ENCODE measurements at places on chromosomes 2 and 18.

- DNase-seq: peak; percentile 70
Measured at GRCh38 chr2:60359569-60359968, 193.9 kb downstream of the BCL11A start.

DNA sequence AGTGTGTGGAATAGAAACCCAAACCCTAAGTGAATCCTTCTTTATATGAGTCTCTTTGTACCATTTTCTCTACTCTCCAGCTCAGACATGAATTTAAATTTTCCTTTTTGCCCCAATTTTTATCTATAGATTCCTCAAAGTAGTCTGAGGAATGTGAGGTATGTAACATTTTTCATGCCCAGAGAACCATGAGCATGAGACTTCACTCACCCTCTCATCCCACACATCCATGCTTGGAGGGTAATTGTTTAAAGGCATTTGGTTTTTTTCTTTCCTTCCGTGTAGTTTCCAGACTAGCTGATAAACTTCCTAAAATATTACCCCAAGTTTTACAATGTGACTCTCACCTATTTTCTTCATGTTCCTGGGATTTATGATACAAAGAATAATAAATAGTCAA lies 2056.8 kb upstream of the CELF4 start:
- DNase-seq: no peak

DNA sequence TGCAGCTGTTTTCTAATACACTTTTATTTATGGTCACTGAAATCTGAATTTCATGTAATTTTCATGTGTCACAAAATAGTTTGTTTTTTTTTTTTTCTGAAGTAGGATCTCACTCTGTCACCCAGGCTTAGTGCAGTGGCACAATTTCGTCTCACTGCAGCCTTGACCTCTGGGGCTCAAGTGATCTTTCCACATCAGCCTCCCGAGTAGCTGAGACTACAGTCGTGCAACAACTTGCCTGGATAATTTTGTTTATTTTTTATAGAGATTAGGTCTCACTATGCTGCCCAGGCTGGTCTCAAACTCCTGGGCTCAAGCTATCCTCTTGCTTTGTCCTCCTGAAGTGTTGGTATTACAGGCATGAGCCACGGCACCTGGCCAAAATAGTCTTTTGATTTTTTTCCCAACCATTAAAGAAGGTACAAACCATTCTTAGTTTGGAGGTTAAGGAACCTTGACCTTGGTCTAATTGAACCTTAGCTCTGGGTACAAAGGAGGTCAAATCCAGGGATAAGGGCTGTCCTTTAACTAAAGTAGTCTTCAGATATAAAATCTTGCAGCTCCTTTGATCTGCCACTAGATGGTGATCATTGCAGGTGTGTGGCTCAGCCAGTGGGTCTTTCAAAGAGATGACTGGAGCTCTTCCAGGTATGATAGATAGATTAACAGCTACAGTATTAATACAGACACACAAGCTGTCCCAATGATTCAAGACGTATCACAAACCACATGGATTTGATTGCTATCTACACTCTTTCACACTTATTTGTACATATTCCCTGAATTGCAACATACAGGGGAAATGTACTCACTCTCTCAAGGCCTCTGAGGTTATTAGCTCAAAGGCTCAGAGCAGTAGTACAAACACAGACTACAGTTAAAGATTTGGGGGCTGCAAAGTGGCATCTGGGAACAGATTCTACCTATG lies 4.7 kb upstream of the KRCC1 start:
- peak; percentile 49 for DNase-seq

DNA sequence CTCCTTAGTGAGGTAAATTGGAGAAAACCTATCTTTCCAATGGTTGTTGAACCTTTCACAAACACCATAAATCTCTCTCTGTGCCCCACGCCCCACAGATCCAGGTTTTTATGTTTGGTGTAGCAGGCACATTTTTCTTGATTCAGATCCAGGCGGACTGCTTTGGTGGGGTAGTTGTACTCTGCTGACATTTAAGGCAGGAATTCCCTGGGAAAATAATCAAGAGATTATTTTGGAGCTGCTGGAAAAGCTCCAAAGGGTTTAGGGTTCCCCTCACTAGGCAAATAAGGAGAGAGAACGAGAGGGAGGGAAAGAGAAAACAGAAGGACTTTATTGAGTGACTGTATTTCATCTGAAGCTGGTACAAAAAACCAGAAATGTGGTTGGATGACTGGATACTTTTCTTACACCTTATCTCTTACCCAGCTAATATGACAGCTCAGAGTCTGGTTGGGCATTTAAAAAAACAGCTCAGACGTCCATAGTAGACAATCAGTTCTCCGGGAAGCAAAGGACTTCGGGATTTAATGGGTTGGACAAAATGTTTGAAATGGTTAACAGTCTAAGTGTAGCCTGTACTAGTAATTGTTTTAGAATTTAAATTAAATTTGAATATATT lies 3.6 kb upstream of the AQP4 start:
- no peak for DNase-seq

DNA sequence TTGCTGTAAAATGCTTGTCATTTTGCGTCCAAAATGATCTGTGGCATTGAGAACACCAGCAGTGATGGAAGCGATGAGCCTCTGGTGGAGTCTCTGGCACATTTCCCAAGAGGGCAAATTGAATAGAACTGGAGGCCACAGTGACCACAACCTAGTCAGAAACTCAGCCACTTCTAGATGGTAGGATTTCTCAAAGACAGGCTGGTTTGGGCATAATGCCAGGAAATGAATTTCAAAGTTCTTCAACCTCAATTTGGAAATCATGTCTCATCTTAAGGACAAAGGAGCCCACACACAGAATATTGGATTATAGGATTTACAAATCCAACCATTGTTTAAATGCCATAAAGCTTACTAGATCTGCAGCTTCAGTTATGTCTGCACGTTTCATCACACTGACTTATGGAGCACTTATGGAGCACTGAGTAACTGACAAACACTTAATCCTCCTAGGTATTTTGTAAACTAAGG lies 132.1 kb downstream of the COL6A3 start:
- DNase-seq: no peak

DNA sequence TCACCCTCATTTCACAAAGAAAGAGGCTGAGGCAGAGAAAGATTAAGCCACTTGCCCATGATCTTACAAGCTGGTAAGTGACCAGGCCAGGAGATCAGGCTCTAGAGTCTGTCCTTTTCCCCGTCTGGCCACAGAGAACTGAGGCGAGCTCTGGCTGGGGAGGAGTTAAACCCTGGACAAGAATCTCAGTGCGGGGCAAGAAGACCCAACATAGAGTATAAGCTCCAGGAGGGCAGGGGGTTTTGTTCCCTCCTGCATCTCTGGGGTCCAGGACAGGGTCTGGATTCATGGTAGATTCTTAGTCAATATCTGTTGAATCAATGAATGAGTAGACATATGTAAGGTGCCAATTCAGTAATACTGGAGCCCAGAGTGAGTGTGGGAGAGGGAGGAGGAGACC lies 12.9 kb upstream of the INPP5D start:
- DNase-seq: no peak

DNA sequence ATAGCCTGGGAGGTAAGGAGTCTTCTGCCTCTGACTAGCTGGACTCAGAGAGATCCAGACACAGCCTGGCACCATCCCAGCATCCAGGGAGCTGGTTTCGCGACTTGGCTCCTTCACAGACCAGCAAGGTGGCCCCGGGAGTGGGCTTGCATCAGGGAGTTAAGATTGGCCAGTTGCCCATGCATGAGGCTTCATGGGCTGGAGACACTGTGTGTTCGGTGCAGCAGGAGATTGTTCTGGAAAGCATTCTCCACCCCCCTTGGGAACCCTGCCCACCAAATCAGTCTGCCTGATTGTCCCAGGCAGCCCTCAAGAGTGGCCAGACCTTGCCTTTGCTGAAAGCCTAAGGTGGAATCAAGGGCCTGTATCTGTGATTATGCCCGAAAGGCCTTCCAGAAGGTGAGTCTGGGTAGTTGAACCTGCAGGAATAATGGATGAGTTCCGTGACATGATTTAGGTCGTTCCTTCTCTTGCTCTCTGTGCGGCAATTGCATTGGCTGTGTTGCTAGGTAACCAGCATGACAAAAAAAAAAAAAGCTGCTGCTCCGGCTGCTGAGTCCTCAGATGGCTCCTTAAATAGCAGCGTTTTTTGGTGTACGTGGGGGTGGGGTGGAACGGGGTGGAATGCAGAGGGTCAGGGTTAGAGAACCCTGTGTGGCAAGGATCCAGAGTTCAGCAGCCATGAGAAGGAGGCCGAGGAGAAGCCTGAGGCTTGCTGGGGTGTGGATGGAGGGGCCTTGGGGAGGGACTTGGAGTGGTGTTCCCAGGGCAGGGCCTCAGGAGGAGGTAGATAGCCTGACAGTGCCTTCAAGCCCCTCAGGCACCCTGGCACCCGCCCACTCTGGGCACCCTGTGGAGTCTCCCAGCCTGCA lies 93.0 kb upstream of the MCFD2 start:
- DNase-seq: peak; percentile 49

- DNase-seq: peak; percentile 80
Measured at GRCh38 chr2:143162123-143162837, 33.1 kb downstream of the ARHGAP15 start.

- DNase-seq: no peak
Measured at GRCh38 chr2:2642906-2643890, 312.1 kb upstream of the MYT1L start.

DNA sequence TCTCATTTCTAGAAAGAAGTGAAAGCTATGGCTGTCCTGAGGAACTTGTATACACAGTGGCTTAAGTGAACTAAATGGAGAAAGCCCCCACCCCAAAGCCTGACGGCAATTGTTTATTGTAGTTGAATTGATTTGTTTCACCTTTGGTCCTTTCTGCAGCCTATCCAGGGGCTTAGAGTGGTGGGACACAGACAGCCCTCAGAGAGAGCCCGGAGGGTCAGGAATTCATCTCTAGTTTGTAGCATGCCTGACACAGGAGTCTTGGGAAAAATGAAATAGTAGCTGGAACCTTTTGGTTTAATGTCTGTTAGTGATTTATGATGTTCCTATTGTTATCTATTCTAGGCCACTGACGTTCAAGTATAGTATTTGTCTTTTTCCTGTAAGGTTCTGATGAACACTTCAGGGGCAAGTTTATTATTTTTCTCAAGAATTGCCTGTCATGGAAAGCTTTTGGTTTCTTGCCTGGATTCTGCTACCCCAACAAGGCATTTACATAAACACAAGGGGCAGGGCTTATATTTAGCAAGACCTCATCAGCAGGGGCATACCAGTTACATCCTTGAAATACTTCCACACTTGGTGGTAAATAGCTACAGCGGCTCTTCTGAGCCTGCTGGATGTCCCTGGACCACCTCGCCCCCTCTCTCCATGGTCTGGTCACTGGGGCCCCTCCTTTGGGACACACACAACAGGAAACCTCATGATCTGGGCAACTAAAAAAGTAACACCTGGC lies 44.4 kb downstream of the KCNE4 start:
- no peak for DNase-seq

DNA sequence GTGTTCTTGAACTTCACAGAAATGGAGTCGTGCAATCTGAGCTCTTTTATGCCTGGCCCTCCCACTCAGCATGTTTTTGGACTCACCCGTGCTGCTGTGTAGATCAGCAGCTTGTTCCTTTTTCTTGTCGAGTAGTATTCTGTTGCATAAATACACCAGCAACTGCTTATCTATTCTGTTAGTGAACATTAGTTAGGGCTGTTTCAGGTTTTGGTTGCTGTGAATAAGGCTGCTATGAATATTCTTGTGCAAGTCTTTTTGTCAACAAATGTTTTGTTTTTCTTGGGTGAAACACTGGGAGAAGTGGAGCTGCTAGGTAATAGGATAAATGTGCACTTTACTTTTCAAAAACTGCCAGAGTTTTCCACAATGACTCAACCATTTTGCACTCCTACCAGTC lies 15.3 kb upstream of the CIDEA start:
- no peak for DNase-seq

GRCh38 chr2:72115110-72116080 lies 32.3 kb downstream of the CYP26B1 start:
- no peak for DNase-seq

DNA sequence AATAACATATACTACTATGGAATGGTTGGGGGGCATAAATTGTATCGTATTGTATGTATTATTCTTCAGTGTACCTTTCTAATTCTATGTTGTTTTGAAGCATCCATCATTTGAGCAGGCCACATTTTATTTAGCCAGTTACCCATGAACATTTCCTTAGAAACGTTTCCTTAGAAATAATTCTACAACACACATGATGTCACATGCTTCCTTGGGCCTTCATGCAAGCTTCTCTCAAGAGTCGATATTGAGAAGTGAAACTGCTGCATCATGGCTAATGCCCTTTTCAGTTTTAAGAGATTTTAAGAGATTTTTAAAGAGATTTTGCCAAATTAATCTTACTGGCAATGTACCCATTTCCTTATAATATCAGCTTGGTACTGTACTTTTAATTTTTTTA lies 63.9 kb downstream of the ALPK2 start:
- DNase-seq: no peak

GRCh38 chr2:166444306-166444705 lies 49.7 kb downstream of the SCN7A start:
- no peak for DNase-seq

- no peak for DNase-seq
Measured at GRCh38 chr2:162063281-162063680, 10.7 kb downstream of the DPP4 start.

DNA sequence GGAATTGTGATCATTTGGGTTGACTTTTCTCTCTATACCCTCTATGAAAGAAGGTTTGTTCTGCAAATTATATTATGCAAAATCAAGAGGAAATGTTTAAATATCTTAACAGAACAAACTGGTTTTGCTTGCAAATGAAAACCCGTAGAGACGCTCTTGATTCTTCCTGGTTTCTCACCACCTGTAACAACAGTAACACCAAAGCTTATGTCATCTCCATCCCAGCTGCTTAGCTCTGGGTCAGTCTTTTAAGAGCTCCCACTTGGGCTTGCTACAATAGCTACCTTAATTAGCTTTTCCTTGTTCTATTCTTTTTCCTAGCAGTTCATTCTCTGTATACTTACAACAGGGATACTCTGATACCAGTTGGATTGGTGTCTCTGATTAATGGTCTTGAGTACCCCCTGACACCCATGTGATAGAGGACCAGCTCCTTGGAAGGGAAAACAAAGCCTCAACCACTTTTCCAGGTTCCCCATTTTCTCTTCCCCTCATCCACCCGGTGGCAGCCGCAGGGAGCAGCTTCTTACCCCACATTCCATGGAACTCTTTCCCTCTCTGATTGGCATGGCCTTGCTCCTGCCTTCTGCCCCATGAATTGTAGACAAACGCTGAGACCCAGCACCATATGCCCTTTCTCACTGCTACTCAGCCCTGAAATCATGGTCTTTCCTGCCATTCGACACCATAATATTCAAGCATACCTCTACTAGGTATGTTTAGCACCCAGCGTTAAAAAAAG lies 27.7 kb downstream of the TMEM182 start:
- DNase-seq: no peak

DNA sequence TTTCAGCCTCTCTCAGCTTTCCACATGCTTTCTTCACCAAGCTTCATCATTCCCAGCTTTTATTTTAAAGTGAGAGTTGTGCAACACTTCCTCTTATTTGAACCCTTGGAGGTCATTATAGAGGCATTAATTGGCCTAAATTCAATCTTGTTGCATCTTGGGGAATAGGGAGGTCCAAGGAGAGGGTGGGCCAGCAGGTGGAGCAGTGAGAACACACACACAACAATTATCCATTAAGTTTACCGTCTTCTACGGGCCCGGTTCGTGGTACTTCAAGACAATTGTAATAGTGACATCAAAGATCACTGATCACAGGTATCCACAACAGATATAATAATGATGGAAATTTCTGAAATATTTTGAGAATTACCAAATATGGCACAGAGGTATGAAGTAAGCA lies 457.2 kb upstream of the SMIM21 start:
- DNase-seq: no peak
